Calu3 (cell line): ENCODE measurements at places on chromosomes 1 and 21. TPM values are rescaled to one million over a fixed set of nuclear protein-coding genes. Genes with fewer than 3 reads are reported as not detected.

DNA sequence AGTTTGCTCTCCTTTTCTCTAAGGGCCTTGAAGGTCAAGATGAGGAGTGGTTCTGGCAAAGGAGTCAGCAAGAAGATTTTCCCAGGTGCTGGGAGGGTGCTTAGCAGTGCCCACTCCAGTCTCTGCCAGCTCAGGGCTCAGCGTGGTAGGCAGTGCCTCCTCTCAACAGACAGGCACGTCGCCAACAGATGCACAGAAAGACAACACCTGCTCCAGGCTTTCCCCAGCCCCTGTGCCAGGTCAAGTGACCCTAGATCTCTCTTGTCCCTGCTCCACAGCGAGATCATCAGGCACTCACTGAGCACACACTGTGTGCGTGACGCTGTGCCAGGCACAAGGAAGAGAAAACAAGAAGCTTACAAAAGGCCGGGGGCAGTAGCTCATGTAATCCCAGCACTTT, 86.0 kb downstream of the CASZ1 start:
- DNase-seq, result no peak

- no peak for DNase-seq
These were observed 953.0 kb downstream of the AMY1C start for GRCh38 chr1:104702731-104703130.

DNA sequence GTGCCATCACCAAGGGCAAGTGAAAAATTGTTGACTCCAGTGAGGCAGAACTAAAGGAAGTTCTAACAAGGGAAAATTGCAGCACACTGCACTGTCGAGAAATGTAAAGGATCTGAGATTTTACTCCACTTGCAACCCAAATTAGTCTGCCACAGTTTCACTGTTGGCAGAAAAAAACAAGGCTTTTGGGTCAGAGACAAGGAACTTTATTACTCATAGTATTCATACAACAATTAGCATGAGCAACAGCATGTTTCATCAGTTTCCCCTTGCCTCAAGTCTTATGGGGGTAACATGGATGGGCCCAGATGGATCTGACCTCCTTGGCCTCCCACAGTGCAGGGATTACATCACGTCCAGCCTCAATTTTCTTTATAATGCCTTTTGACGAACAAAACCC, 125.3 kb downstream of the LTN1 start:
- DNase-seq, result no peak

DNA sequence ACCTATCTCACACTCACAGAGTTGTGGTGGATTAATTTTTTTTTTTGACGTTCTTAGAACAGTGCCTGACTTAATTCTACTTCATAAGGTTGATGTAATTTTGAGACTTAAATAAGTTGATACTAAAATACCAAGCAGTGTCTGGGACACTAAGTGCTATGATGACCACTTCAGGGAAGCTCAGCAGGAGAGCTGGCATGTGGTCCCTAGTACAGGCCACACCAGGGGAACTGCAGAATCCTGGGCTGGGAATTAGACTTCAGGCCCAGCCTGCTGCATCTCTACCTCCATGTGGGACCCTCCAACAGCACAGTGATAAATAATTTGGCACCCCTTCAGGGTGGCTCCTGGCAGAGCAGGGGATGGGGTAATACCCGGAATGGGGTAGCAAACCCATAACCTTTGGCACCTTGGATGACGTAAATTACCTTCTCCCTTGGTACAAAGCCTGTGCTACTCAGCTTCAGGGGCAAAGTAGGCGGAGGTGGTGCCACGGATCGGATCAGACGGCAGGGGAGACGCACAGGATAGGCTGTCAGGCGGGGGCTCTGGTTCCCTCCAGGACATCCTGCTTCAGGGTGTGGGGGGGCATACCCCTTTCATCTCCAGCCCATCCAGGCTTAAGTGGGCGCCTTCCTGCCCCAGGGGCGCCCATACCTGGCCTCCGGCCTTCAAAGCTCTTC, 4.8 kb downstream of the MFSD2A start:
- no peak for DNase-seq

GRCh38 chr1:89261926-89262515, 10.6 kb downstream of the GBP5 start:
- no peak for DNase-seq

DNA sequence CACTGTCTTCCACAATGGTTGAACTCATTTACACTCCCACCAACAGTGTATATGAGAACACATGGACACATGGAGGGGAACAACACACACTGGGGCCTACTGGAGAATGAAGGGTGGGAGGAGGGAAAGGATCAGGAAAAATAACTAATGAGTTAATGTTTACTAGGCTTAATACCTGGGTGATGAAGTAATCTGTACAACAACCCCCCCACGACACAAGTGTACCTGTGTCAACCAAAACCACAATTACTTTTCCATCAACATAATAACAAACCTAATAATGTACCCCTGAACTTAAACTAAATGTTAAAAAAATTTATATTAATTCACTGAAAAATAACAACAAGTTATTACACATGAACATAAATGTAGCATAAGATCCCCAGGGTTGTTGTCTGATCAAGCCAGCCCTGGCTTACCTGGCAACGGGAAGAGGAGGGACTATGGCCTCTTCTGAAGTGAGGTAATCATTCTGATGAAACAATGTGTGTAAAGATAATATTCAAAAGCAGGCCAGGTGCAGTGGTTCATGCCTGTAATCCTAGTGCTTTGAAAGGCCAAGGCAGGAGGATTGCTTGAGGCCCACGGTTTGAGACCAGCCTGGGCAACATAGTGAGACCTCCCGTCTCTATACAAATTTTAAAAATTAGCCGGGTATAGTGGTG, 40.8 kb upstream of the HEATR1 start:
- DNase-seq, result peak; percentile 22

- no peak for DNase-seq
These were observed 122.7 kb downstream of the VAV3 start for GRCh38 chr1:107842241-107842640.

DNA sequence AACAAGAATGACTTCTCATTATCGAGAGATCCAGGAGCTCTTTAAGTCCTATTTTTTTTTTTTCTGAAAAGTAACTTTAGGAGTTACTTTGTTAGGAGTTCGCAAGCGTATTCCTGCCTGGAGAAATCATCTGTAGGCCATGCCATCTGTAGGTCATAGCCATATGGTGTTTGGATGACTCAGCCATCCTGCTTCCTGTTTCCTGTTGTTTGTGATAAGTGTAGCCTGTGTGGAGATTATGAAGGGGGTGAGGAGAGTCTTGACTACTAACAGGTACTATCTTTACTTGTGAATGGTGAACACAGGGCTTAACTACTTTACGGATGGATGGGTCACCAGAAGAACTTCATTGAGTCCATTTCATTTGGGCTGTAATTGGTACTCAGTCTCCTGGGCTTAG, 327.2 kb downstream of the PTPRU start:
- DNase-seq, result no peak

DNA sequence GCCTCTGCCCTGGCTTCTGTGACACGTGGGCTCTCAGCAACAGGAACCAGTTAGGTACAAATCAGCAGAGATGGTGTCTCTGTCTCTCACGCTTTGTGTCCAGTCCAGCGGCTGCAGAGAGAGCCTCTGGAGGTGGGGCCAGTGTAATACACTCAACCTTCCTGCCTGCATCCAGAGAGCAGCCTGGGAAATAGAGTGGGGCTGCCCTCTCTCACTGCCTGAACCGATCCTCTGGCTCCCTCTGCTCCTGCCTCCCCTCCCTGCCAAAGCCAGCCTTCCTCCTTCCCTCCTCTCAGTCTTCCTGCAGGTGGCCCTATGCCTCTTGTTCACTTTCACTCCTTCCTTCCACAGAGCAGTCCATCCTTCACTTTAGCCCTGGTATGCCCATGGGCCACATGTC, at the start of gene ZNF648:
TSS of gene ZNF648 (minus strand) at position 119 of the 400 bp plus-strand sequence. CDS start 3,702 bp downstream, outside the sequence.
- DNase-seq, result peak; percentile 16

The OR14K1 gene
- not detected in 2 replicates for total RNA-seq

The PROX1 gene
- total RNA-seq, result 0.29 and 0.40 TPM in 2 replicates

The RGS13 gene
- not detected in 2 replicates for total RNA-seq

The G0S2 gene
- total RNA-seq, result 2.4 and 4.0 TPM in 2 replicates

The MMP23B gene
- 1.6 and 1.9 TPM in 2 replicates for total RNA-seq

The MSH4 gene
- 0.54 and 0.83 TPM in 2 replicates for total RNA-seq
